IPS-NIHi11 (cell line): ENCODE measurements at places on chromosomes 6 and 20.

GRCh38 chr6:130758813-130759212, 68.4 kb upstream of the SMLR1 start:
- no peak for DNase-seq

GRCh38 chr6:93176070-93176469, 243.3 kb downstream of the EPHA7 start:
- DNase-seq = no peak

GRCh38 chr6:121510568-121511177, 75.2 kb downstream of the GJA1 start:
- no peak for DNase-seq

- DNase-seq = peak; percentile 67
These were observed at the start of gene TTBK1 for GRCh38 chr6:43242908-43243663. Gene TTBK1, plus strand, starts transcription at chr6:43243481. Its CDS starts 3,180 bp downstream, at chr6:43246661.

GRCh38 chr6:31157513-31158139, at the start of gene CCHCR1:
Gene CCHCR1, minus strand, starts transcription at chr6:31157802. Its CDS starts 202 bp downstream, at chr6:31157600.
- no peak for DNase-seq

GRCh38 chr6:99607416-99608036, 893 bp downstream of the PRDM13 start:
- DNase-seq = no peak

DNA sequence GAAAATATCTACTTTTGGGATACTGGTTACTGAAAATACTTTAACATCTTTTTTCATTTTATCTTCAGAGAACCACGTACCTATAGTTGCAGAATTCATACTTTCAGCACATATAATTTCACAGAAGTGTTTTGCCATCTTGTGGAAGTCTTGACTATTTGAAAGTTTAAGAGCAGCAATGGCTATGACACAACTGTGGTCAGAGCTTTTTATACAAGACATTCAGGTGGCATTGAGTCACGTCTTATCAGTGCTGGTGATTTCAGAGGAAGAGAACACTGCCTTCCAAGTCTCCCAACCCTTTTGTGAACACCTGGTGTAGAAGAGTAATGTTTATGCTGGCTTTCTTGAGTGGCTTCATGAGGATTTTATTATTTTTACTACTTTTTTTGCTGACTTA, 171.6 kb downstream of the ARID1B start:
- DNase-seq = no peak

GRCh38 chr20:33521461-33521860, 31.6 kb downstream of the CBFA2T2 start:
- no peak for DNase-seq

DNA sequence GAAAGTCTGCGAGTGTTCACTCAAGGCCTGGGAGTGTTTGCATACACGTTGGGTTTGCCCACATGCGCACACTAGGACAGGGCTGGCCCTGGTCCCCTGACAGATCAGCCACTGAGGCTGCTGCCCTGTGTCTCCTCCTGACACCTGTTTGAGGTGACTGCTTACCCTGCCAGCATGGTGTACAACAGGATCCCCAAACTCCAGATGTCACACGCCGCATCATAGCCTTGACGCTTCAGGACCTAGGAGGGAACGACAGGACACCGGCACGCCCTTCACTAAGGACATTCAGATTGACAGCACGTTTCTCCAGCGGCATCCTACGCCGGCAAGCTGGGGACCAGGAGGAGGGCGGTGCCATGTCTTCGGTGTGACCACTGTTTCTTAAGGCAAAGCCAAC, 37.0 kb upstream of the MPC1 start:
- DNase-seq = no peak

GRCh38 chr20:56429502-56429901, 17.4 kb downstream of the CASS4 start:
- no peak for DNase-seq

DNA sequence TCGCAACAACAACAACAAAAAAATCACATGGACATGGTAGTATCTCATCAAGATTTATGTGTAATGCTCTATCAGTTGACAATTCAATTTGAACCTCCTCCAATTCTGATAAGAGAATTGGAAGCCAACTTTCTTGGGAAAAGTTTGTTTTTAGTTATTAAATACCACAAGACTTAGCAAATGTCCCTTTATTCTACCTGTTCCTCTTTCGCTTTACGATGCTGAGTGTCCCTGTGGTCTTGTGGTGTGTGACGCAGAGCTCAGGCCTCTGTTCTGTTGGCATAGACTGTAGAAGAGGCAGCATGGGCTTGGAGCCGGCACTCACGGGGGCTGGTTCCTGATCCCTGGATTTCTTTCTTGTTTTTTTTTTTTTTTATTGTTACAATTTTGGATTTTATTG, 76.7 kb downstream of the PSMB1 start:
- no peak for DNase-seq
